ENCODE measurements at places on chromosomes 2 and 18. TPM values are rescaled to one million over a fixed set of nuclear protein-coding genes. Genes with fewer than 3 reads are reported as not detected.

- DNase-seq: no peak
These were observed 17.4 kb downstream of the NTSR2 start for GRCh38 chr2:11652553-11652952.

- DNase-seq: no peak
These were observed 24.5 kb downstream of the MRPL30 start for GRCh38 chr2:99205491-99205890.

- DNase-seq: no peak
These were observed 43.7 kb downstream of the TMEM37 start for GRCh38 chr2:119475225-119475856.

DNA sequence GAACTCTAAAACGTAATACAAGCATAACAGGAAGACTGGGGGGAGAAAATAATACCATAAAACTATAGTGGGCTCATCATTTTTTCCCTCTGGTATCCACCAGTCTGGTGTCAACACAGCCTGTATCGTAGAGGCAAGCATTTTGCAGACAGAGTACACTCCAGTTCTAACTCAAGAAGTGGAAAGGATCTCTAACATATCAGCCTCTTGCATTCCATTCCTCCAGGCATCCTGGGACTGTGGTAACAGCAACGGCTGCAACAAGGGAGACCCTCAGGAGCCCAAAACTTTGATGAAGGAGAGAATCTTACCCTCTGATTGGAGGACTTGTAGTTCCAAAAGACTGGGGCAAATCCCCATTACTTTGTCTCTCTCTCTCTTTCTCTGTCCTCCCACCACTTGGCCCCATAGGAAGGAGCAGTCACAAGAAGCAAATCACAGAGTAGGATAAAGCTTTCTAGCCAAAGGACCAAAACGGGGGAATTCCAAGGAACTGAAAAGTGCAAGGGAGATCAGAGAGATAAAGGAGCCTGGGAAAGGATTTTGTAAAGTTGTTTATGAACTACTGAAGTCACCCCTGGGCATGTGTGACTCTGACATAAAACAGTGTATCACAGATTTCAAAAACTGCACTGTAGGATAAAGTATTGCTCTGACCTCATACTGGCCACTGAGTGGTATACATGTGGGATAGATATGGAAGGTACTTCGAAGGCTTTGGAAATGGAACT lies 11.9 kb downstream of the FRZB start:
- DNase-seq: no peak

Gene DSG2
- total RNA-seq: 9.7 TPM

Gene PLCD4
- 4.7 TPM for total RNA-seq

Measured in dermis blood vessel endothelial cell (primary cell).